Aorta (tissue), 5 donors: ENCODE measurements at places on chromosomes 3 and 15.

DNA sequence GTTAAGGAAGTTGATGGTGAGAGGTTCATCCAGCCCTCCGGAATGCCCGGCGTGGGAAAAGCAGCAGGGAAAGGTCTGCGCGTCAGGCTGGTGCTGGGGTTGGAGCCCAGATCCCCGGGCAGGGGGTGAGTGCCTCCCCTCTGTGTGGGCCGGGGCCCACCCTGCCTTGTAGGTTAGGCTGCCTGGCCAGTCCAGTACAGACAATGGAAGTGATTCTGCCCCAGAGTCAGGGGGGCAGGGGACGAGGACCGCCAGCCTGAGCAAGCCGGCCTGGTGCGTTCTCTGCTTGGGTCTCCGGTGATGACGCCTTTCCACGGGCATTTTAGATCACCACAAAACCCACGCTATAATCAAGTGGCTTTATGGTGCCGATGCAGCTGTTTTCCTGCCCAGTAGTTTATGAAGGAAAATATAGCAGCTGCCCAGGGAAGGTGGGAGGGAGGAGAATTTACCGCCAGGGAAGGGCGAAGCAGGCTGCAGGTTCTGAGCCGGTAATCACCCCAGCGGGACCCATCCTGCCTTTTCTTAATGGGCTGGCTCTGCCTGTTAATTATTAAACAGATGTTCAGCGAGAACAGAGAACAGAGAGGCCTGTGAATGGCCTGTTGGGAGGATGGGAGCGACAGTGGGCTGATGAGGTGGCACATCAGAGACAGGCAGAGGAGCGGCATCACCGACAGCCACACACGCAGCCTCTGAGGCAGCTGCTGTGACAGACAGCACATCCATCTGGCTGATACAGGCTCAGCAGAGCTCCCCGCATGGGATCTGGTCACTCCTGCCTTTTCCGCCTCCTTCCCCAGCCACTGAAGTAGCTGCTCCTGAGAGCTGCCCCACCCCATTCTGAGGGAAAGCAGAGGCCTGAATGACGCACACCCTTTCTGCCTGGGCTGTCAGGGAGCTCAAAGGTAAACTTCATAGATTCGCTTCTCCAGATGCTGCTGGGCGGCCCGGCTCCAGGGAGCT, 35.2 kb downstream of the BDH1 start:
- no peak for DNase-seq

DNA sequence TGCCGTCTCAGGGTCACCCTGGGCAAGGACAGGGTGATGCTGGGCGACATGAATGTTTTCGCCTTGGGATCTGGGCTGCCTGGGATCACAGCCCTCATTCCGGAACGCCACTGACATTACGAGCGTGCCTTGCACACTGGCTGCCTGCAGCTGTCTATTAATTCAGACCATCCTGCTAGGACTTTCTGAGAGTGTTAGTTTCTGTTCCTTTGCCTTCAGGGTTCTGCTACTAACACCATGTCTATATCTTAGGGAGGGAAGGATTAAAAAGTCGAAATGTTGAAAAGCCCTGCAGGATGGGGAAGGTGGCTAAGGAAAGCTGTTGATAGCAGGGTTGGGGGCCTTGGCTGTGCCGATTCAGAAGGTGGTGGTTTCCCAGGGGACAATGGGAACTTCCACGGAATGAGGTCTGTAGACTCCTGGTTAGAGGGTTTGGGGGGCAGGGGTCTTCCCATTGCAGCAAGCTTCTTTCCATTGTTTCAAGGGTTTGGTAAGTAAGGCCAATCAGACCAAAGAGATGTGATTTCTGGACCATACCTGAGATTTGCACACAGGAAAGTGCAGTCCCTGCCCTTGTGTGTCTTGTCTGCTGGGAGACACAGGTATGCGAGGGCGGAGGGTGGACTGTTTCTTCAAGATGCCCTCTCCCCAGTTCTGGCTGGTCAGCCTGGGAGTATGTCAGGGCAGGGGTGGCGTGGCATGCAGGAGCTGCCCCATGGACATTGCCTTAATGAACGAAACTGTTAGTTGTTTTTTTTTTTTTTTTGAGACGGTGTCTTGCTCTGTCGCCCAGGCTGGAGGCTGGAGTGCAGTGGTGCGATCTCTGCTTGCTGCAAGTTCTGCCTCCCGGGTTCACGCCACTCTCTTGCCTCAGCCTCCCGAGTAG, 50.9 kb downstream of the RGMA start:
- peak; percentile 39 for DNase-seq

- no peak for DNase-seq
Measured at GRCh38 chr15:33234020-33234461, 39.5 kb upstream of the FMN1 start.

- no peak for DNase-seq
Measured at GRCh38 chr3:8657804-8658305, 13.3 kb upstream of the SSUH2 start.

- no peak for DNase-seq
Measured at GRCh38 chr15:35858707-35859106, 312.7 kb upstream of the DPH6 start.

GRCh38 chr15:91478717-91479191, 374.8 kb upstream of the SLCO3A1 start:
- DNase-seq, result no peak

GRCh38 chr3:148729476-148730055, 31.9 kb downstream of the AGTR1 start:
- no peak for DNase-seq

- DNase-seq, result no peak
Measured at GRCh38 chr15:79290642-79291275, 8.2 kb downstream of the ANKRD34C start.

- no peak for DNase-seq
Measured at GRCh38 chr15:63832620-63833019, 1.1 kb downstream of the HERC1 start.

GRCh38 chr3:51332156-51332555, 52.9 kb upstream of the MANF start:
- DNase-seq, result no peak

- no peak for DNase-seq
Measured at GRCh38 chr3:49653621-49654020, 20.5 kb upstream of the APEH start.
